Activated CD4-positive, alpha-beta T cell treated with anti-CD3 and anti-CD28 coated beads, Interleukin-2, amount 50 U/mL, for 1 hour (primary cell): ENCODE measurements at places on chromosomes 6 and 20.

- DNase-seq = no peak
Observed at GRCh38 chr6:16049168-16049567, 79.7 kb upstream of the MYLIP start.

- DNase-seq = no peak
Observed at GRCh38 chr20:4633780-4634179, 87.9 kb upstream of the PRND start.

GRCh38 chr20:34907616-34908469, 31.4 kb downstream of the ACSS2 start:
- no peak for DNase-seq

- DNase-seq = no peak
Observed at GRCh38 chr6:20850686-20851416, 316.6 kb downstream of the CDKAL1 start.
